RWPE1 (cell line): ENCODE measurements at places on chromosomes 2 and 18.

DNA sequence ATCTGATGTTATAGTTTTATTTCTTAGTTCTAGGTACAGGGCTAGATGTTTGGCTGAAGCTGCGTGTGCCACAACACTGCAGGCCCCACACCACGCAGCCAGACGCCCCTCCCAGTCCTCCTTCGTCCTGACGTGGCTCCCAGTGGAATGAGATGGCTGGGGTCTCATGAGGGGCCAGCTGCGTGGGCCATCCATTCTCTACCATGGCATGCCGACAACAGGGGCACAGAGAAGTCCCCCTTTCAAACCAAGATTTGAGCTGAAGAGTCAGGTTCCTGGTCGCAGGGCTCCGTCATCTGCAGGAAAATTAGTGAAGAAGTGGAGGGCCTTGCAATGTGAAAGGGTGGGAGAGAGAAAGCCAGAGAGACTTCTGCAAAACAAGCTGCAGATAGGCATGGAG, 64.5 kb downstream of the PARD6G start:
- DNase-seq: no peak

DNA sequence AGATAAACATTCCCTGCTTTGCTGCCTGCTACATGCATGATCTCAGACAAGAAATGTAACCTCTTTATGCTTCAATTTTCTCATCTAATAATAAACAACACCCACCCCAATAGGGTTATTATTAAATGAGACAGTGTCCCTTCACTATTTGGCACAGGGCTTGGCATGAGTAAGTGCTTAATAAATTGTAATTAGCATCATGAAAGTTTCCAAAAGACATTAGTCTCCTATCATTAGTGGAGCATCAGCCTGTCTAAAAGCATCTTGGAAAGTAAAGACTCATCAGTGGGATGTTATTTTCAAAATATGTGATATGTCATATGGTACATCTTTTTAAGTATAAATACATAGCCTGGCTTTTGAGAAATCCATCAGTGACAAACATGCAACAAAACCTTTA, 275.0 kb downstream of the ZEB2 start:
- no peak for DNase-seq

GRCh38 chr18:75551071-75551470, 123.6 kb upstream of the SMIM21 start:
- no peak for DNase-seq

DNA sequence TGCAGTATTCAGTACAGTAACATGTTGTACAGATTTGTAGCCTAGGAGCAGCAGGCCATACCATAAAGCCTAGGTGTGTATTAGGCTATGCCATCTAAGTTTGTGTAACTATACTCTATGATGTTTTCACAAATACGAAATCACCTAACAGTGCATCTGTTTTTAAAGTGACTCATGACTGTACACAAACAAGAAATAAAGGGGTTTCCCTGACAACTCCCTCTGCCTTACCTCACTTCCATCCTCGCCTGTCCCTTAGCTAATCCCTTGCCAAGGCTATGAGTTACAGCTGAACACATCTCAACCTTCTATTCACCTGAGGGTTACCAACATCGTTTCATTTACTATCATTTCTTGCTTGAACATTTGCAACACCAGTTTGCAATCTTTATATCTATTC, 78.6 kb upstream of the RPRM start:
- DNase-seq: no peak

DNA sequence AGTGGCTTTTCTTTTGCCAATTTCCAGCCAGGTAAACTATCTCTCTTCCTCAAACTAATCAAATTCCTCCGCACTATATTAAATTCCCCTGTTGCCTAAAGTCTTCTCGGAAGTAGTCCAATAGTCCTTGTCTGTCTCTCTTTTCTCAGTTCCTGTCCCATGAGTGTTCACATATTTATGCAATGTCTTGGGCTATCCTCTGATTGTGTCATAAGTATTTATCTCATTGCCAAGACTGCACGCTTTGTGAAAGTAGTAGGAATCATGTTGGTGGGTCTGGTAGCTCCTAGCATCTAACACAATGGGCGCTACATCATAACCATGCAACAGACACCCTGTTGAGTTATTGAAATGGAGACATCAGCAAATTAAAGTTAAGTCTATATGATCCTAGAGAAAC, 59.9 kb upstream of the POU3F3 start:
- no peak for DNase-seq

DNA sequence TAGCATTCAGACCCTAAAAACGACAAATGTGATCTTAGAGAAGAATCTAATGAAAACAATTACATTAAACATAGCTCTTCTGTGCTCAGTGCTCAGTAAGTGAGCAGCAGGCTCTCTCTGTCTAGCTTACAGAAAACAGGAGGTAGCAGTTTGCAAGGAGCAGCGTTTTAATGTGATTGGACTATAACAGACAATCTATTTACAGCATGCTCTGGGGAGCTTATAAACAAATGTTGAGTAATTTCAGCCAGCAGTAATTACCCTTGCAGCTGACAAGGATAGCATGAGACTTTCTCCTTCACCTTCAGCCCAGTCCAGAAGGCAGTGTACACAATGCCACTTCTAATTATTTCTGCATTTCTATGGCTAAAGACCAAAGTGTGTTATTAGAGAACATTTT, 270.4 kb downstream of the FIGN start:
- DNase-seq: no peak

DNA sequence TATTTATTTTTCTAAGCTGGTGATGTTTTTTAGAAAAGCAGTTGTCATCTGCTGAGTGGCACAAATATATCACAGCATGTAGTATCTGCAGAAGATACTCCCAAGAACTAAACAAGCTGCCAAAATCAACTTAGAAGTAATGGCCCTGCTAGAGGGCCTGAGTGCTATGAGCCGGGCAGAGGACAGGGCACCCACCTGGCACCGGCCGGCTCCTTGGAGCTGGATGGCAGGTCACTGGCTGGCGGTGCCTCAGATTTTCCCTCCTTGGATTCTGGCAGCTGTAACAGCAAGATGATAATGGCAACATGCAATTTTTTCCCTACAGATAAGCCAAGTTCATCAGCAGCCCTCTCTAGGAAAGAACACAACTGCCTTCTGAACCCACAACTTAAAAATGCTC, 79.7 kb downstream of the EMILIN2 start:
- no peak for DNase-seq

DNA sequence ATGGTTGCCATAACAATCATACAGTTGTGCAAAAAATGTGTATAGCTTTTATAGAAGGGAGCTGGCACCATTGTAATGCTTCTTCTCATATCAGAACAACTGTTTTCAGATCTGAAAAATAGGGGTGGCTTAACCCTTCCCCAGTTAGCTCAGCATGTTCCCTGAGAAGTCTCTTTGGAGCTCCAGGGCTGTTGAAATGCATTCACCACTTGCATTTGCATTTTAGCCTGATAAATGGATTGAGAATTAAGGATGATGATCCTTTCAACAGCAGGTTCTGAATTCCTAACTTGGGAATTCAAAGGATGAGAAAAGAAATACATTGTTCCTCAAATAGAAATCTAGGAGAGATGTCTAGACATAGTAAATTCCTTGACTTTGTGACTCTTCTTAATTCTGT, 181.7 kb upstream of the ALPP start:
- no peak for DNase-seq

GRCh38 chr2:39264733-39265132, 21.0 kb upstream of the CDKL4 start:
- DNase-seq: no peak

GRCh38 chr18:37484983-37485834, 80.4 kb downstream of the CELF4 start:
- no peak for DNase-seq

- DNase-seq: no peak
Observed at GRCh38 chr18:47809420-47809819, 121.0 kb downstream of the SMAD2 start.
